ENCODE measurements at places on chromosomes 5 and 9.

DNA sequence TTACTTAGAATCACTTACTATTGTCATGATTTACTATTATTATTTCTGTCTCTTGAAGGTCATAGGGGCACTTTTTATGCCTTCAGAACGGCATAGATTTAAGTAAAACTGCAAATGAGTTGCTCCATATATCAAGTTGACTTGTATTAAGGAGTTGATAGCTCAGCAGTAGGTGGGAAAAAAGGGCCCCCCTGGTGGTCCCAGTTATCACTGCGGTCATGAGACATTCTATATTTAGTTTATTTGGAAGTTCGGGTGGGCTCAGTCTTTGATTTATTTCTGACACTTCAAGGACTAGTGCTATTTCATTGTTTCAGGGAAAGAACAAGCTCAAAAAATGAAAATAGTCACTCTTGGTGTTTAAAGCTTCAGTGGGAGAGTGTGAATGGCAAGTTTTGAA lies 159.3 kb downstream of the SLC24A2 start:
- DNase-seq = no peak

- DNase-seq = peak; percentile 91
These were observed 1.1 kb downstream of the ZNF367 start for GRCh38 chr9:96417051-96417586.

- DNase-seq = no peak
These were observed 103.3 kb downstream of the ARHGEF28 start for GRCh38 chr5:73729329-73729728.

- no peak for DNase-seq
These were observed 2.8 kb downstream of the PURA start for GRCh38 chr5:140116716-140117115.

DNA sequence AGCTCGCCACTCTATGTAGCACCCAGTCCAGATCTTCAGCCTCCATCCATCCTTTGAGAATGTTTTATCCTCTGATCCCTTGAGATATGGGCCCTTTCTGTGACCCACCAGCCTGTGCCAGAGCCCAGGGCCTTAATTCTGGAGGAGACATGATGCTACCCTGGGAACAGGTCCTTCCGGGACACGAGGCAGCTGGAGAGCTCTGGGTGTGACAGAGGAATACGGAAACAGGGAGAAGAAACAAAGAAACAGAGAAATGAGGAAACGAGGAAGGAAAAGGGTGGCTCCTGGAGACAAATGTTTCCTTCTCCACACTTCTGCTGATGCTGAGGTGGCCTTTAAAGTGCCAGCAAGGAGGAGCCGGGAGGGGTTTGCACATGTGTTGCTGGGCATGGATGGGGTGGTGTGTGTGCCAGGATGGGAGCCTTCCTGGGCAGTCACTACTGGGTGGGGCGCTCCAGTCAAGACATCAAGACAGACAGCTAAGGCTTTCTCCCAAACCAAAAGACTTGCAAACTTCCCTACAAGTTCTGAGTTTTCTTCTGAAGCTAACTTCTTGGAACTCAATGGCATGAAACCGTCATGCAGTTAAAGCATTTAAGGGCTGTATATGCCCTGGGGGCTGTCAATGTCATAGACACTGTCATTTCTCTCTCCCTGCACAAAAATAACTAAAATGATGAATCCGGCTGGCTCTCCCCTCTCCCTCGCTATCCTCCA lies 22.8 kb upstream of the MARCHF6 start:
- DNase-seq = no peak

DNA sequence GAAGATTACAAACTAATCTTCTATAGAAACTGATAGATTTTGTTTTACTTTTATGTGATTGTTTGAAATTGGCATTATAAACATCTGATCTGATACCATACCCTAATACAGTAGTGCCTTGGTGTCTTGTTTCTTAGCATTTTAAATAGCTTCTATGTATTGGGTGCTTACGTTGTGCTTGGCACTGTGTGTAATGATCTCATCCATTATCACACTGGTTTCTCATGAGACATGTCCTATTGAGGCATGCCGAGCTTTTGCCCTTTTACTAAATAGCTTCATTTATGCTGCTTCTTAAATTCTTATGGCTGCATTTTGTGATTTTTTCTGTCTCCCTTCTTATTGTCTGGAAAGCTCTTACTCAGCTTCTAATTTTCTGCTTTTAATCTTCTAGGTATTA lies 48.2 kb upstream of the TLR4 start:
- DNase-seq = no peak

- DNase-seq = no peak
These were observed 114.8 kb downstream of the HSD17B3 start for GRCh38 chr9:96187151-96187555.

DNA sequence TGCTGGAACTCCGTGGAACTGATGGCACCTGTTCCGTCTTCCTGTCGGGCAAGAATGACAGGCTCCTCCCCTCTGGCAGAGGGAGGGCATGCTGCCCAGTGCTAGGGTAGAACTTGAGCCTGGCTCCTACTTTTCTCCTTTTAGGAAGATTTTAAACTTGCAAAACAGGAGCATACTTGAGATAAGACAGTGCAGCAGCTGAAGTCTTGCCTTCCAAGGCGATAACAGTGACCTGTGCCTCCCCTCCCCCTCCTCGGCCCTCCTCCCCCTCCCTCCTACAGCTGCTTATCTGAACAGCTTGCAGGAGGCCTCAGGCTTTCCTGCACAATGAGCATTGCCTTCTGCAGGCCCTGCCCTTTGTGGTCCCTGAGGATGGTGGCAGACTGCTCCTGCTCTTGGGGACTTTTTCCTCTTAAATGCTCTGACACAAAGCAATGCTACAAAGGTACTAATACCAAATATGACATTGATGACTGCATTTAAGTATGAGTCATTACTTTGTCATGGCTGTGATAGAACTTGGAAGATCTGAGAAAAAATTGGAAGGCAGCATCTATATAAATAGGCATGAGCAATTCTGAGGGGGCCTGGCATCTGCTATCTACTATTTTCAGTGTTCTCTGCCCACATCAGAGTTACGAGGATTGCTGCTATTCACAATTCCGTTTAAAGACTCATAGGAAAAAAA lies 2.0 kb downstream of the GADD45G start:
- DNase-seq = peak; percentile 28

DNA sequence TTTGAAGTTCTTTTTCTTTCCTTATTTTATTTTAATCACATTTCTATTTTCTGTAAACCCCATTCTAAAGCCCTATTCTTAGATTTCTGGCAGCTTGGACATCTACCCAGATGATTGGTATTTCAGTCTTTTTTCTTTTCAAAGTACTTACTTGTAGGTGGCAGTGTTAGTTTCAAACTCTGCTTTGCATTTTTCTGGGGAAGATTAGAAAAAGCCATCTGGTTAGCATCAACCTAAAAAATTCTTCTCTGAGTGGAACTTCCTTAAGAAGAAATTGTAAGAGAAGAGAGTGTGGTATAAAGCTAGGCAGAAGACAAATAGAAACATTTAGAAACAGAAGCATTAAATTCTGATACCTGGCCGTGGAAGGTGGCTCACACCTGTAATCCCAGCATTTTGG lies 17.2 kb upstream of the TENT2 start:
- DNase-seq = no peak

DNA sequence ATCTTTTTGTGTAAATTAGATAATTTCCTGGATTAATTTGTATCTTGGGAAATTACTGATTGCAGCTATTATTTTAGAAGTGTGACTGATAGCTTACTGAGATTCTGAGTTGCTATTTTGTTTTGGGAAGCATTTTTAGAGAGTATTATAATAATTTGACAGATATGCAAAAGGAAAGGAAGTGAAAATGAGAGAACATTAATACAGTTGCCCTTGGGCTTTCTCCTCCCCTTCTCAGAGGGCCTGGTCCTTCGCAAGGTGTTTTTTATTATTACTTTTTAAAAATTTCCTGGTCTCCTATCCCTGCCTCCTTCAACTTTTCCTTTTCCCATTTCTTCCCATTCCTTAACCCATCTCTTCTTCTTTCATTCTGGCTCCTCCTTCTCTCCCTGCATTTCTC lies 32.6 kb downstream of the UBAP1 start:
- DNase-seq = no peak

DNA sequence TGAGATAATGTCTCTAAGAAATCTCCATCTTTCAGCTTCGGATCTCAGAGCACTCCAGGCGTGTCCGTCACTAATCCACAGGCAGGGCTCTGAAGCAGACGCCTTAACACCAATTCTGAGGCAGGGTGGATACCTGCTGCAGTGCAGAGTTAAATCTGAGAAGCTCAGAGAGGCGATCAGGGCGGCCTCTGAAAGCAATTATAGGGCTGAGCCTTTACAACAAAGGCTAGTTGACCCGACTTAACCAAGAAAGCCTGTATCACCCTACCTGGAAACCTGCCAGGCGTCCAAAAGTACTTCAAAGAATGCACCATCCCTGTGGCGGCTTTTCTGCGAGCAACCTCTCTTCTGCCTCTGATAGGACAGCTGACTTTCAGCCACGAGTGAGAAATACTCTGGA lies 134.8 kb upstream of the MSX2 start:
- no peak for DNase-seq

DNA sequence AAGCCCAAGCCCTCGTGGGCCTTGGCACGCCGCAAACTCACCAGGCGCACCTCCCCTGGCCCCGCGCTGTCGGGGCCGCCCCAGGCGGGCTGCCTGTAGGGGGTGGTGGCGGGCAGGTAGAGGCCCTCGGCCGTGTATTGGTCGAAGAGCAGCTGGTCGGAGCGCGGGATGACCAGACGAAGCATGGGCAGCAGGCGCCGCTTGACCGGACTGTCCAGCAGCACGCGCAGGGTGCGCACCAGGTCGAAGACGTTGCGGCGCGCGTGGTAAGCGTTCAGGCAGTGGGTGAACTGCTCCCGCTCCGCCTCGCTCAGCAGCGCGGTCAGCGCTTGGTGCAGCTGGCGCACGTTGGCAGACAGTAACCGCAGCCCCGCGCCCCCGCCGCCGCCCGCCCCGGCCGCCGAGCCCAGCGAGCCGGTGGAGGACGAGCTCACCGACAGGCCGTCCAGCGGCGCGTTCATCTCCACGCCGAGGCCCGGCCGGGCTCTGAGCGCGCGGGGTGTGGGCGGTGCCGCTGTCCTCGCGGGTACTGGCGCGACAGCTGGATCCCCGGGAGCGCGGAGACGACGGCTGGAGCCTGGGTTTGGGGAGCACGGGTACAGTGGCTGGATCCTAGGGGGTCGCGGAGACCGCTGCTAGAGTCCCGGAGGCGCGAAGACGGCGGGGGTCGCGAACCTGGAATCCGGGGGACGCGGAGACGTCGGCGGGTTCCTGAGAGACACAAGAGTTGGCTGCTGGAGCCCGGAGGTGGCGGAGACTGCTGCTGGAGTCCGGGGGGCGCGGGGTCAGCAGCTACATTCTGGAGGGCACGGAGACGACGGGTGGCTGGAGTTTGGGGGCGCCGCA lies 709 bp downstream of the WHRN start:
- peak; percentile 59 for DNase-seq

- no peak for DNase-seq
These were observed 34.1 kb downstream of the SLC6A3 start for GRCh38 chr5:1411099-1411498.

DNA sequence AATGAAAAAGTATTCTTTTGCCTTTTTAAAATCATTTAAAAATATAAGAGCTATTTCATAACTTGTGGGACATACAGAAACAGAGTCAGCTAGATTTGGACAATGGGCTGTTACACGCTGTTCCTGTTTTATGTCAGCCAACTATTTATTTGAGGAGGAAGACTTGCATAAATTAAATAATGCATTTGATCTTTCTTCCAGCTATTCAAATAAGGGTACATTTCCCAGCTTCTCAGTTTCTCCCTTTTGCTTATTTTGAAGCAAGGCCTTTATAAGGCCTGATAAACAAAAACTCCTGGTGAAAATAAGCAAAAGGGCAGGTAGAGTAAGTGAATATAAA lies 6.5 kb downstream of the STOM start:
- DNase-seq = no peak

DNA sequence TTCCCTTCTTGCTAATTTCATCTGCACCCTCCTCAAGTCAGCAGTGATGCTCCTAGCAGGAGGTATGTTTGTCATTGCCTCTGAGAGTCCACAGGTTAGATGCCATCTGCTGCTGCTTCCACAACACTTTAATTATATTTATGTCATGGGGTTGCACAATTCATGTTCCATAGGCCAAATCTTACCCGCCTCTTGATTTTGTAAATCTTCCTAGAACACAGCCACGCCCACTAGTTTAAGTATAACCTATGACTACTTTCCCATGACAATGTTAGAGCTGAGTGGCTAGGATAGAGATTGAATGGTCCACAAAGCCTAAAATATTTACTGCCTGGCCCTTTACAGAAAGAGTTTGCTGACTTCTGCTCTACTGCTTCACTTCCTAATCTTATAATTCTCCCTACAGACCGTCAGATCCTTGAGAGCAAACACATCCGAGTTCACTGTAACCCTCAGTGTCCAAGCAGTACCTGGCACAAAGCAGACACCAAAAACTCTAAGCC lies 21.1 kb downstream of the LIFR start:
- DNase-seq = no peak

- DNase-seq = no peak
These were observed 27.7 kb downstream of the CDC37L1 start for GRCh38 chr9:4706971-4707622.

- DNase-seq = no peak
These were observed 143.7 kb upstream of the SLC30A5 start for GRCh38 chr5:68950125-68950524.

- no peak for DNase-seq
These were observed 29.1 kb downstream of the RORB start for GRCh38 chr9:74526215-74526614.

DNA sequence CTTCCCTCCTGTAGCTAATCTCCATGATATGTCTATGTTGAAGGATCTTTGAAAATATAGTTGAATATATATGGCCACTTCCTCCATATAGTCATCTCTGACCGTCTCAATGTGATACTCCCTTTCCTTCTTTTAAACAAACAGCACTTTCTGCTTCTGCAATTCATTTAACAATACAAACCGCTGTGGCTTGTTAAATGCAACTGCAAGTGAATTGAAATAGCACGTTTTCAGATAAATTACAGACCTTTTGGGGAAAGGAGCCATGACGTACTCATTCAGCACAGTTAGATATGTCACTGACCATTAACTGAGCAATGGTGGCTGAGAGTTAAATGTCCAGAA lies 82.5 kb downstream of the FBXO38 start:
- DNase-seq = no peak

- DNase-seq = no peak
These were observed 471.3 kb downstream of the MTRR start for GRCh38 chr5:8340261-8340660.

GRCh38 chr9:35110327-35110761 lies 5.3 kb downstream of the ATOSB start:
- no peak for DNase-seq

Data from CD8-positive, alpha-beta T cell (primary cell).